ENCODE measurements at places on chromosomes 11 and 22. TPM values are rescaled to one million over a fixed set of nuclear protein-coding genes. Genes with fewer than 3 reads are reported as not detected.

DRAP1 gene
- total RNA-seq = 218 TPM

MMP10 gene
- not detected for total RNA-seq

YIF1A gene
- 45.4 TPM for total RNA-seq

CYB5R3 gene
- 84.3 TPM for total RNA-seq

GPR83 gene
- total RNA-seq = 0.06 TPM

SIK2 gene
- total RNA-seq = 8.2 TPM

P2RX6 gene
- total RNA-seq = 0.27 TPM

DNA sequence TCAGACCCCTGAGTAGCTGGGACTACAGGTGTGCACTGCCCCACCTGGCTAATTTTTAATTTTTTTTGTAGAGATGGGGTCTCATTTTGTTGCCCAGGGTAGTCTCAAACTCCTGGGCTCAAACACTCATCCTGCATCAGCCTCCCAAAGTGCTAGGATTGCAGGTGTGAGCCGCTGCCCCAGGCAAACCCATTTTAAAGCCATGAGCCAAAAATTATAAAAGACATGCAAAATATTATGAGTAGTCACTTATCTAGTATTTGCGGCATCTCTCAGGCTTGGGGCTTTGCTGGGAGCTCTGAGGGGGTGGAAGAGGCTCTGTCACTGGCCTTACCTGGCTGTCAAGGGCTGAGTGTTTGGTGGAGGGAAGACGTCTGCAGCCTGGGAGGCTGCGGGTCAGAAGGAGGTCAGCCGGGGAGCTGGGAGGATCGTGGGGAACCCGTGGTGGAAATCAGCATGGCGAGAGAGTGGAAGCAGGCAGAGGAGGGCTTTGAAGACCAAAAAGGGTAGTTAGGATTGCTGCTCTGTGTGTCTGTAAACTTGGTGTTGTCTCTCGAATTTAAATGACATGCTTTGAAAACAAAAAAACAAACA, 69.1 kb upstream of the PARVG start:
- no peak overlapping the region for H3K27ac ChIP-seq
- no peaks in the 10 kb centered on the region for H3K27me3 ChIP-seq
- H3K36me3 ChIP-seq = no peaks in the 10 kb centered on the region
- H3K4me3 ChIP-seq = no peak overlapping the region
- H3K4me1 ChIP-seq = peaks cover 8% of the 10 kb centered on the region

- peaks cover 15% of the 10 kb centered on the region for H3K36me3 ChIP-seq
- H3K27ac ChIP-seq = peak overlapping the region; percentile 96
- peak; percentile 82 for DNase-seq
- peaks cover 10% of the 10 kb centered on the region for H3K27me3 ChIP-seq
Observed at GRCh38 chr22:30435674-30436126, 10.1 kb downstream of the MTFP1 start.

DNA sequence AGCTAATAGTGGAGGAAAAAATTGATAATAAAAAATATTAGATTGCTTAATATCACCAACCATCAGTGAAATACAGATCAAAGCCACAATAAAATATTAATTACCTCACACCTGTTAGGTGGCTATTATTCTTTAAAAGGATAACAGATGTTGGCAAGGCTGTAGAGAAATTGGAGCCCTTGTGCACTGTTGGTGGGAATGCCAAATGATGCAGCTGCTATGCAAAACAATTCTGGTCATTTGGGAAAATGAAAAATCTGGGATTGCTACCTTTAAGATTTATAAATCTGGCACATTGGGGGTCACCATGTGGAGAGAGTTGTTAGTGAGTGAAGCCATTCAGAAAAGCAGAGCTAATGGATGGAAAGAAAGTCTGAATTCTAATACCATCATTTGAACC, 143.4 kb downstream of the FCHSD2 start:
- H3K27me3 ChIP-seq = no peaks in the 10 kb centered on the region
- DNase-seq = no peak
- H3K27ac ChIP-seq = no peak overlapping the region
- no peaks in the 10 kb centered on the region for H3K4me1 ChIP-seq
- peaks cover 22% of the 10 kb centered on the region for H3K36me3 ChIP-seq

GRCh38 chr11:74169738-74170458, 904 bp downstream of the C2CD3 start:
- no peak for DNase-seq
- H3K27me3 ChIP-seq = no peaks in the 10 kb centered on the region
- peaks cover 18% of the 10 kb centered on the region for H3K4me1 ChIP-seq

DNA sequence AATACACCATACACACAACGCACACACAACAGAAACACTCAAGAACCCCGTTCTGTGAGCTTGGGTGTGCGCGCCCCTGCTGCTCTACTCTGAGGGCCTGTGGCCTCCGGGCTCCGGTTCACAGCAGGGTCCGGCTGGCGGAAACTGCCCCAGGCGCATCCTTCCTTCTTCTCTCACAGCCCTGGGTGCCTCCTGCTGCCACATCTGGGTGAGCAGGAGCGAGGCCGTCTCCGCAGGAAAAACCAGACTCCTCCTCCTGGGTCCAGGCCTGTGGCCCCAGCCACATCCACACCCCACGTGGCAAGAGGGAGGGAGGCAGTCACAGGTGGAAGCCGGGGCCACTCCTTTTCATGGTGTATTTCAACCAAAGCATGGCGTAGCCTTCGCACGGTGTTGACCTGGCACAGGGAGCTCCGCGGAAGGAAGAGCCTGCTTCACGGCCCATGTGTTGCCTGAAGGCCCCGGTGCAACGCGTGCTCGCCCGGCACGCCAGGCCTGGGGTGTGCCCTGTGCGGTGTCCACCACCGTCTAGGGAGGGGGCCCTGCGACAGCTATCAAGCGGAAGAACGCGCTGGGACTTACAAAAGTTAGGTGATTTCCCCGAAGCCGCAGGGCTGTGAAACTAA, 1502.7 kb downstream of the TBC1D22A start:
- H3K27ac ChIP-seq = no peak overlapping the region
- no peaks in the 10 kb centered on the region for H3K36me3 ChIP-seq
- no peaks in the 10 kb centered on the region for H3K27me3 ChIP-seq
- H3K4me1 ChIP-seq = no peaks in the 10 kb centered on the region
- H3K4me3 ChIP-seq = no peak overlapping the region

DNA sequence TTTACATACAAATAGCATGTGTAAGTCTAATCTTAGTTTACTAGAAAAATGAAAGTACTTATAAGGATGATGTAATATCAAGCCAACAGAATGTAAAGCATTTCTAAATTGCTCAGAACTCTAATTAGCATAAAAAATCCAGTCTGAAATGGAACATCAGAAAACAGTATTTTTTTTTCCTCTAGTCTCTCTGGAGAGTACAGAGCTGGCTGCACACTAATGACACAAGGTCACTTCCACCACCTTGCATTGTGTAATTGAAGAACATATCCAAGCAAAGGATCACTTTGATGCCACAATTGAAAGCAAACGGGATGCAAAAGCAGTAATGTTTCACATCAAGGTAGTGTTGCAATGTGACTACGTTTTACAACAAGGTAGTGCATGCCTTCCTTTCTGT, 548.0 kb upstream of the LUZP2 start:
- no peaks in the 10 kb centered on the region for H3K4me1 ChIP-seq
- no peak overlapping the region for H3K4me3 ChIP-seq
- H3K36me3 ChIP-seq = no peaks in the 10 kb centered on the region

Data from activated CD4-positive, alpha-beta T cell treated with anti-CD3 and anti-CD28 coated beads, Interleukin-2, amount 10 ng/mL, durations not matched to agents 7 days and 5 days (primary cell).